ENCODE measurements at places on chromosomes 11 and 22.

- DNase-seq: no peak
Observed at GRCh38 chr11:110435780-110436717, 6.3 kb downstream of the FDX1 start.

DNA sequence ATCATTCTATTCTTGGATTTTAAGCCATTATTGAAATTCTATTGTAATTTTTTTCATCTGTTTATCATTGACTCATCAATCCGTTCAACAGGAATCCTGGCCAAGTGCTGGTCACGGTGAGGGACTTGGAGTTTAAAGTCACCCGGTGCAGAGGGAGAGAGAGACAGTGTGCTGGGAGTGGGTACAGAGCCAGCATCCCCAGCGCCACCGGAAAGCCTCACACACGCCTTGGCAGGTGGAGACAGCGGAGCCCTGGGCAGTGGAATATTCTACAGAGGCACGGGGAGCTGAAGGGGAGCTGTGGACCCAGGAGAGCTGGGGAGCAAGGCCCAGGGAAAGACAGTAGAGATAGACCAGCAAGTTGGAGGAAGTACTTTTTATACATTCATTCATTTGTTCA, 787.6 kb downstream of the BRD1 start:
- no peak for DNase-seq

- no peak for DNase-seq
Observed at GRCh38 chr11:17314232-17314547, 37.4 kb upstream of the NCR3LG1 start.

DNA sequence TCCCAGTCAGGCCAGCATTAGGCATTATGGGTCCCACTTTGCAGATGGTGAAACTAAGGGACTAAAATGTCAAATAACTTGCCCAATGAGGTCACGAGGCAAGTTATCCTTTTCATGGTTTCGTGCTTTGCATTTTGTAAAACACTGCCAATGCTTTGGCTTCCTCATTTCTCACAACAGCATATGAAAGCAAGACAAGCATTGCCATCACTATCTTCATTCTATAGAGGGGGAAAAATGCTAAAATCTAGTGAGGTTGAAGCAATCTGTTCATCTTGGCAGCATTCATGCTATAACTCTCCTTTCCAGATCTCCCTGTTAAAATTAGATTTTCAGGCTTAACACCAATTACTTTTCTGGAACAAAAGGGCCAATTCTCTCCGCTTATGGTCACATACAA, 14.8 kb downstream of the FAM181B start:
- no peak for DNase-seq

DNA sequence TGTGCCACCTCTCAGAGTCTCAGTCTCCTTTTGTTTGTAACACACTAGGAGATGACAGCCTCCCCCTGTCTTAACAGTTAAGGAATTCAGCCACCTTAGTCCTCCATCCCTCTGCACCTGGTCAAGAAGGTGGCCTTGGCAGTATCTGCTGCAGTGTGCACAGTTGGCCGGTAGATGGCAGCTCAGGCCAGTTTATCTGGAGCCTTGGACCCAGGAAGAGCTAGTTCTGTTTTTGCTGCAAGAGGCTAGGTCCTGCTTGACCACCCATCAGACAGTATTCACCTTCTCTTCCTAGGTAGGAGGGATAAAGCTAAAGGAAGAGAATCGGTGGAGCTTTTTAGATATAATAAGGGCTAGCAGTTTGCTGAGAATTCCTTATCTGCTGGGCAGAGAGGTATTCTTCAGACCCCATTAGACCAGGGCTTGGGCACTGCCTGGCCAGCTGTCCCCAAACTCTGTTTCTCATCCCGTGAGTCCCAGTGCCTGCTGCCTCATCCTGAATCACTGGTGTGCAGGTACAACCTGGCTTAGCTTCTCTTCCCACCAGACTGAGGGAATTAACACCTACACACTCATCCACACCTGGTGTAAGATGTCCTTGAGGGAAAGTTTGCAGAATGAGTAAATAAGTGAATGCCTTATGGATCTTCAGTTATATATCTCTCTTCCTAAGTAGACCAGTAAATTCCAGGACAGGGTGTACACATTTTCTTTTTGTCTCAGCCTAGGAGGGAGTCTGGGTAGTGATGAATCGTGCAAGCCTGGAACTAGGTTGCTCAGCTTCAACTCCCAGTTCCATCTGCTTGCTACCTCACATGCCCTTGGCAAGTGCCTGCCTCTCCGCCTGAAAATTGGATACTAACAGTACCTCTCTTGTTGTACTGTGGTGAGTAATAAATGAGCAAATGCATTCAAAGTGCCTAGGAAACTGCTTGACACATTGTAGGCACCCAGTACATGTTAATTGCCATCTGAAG, 70.8 kb upstream of the NARS2 start:
- peak; percentile 18 for DNase-seq

DNA sequence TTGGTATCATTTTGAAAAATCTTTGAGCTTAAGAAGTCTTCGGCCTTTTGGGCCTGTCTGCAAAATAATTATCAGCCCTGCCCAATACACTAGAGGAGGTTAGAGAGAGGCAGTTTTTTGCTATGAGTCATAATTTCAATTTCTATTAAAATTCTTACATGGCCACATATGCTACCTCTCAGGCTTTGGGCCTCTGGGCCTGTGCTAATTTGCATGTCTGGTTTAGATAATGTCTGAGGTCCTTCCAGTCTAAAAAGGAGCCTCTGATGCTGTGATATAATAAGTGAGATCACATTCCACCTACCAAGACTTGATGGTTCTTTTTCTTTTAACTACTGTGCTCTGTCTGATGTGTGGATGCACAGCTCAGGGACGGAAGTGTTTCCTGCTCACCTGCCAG, 70.8 kb downstream of the KCNJ1 start:
- DNase-seq: no peak

- no peak for DNase-seq
Observed at GRCh38 chr11:8532475-8532874, 61.6 kb downstream of the STK33 start.

DNA sequence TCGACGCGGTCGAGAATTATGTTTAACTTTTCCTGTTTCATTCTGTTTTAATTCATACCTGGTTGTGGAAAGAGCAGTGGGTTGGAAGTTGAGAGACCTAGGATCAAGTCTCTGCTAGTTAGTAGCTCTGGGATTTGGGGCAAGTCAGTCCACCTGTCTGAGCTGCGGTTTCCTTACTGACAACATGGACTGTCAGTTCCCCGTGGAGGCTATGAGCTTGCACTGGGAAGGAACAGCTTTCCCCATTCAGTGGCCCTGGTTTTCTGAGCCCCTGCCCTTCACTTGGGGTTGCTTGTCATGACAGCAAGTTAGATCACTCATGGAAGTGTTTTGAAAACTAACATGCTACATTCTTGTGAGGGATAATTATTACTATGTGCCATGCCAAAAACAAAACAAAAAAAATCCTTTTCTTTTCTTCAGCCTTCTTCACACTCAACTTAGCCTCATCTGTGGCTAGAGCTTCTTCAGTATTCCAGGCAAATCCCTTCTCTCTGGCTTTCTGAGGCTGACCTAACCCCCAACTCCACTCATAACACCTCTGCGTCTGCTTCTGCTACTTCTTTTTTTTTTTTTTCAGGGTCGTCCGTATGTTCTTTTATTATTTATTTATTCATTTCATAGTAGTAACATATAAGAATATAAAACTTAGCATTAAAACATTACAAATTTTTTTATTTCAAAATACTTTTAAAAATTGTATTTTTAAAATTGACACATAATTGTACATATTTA, 43.0 kb upstream of the ZBED5 start:
- no peak for DNase-seq

- no peak for DNase-seq
Observed at GRCh38 chr11:7473717-7474116, 11.6 kb upstream of the OLFML1 start.

DNA sequence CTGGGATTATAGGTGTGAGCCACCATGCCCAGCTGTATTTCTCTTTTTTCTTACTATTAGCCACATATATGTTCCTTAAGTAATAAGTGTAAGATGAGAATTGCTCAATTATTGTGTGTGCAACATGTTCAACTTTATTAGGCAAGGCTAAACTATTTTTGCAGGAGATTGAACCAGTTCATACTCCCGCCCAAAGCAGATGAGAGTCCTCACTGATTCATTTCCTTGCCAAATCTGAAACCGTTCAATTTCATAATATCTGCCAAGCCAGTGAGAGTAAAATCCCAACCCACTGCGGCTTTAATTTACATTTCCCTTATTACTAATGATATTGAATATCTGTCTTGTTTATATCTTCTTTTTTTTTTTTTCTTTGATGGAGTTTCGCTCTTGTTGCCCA, 48.4 kb downstream of the KCNJ4 start:
- DNase-seq: no peak

GRCh38 chr11:128133501-128133900, 453.9 kb downstream of the ETS1 start:
- no peak for DNase-seq
